ENCODE measurements at places on chromosomes 1 and 21.

DNA sequence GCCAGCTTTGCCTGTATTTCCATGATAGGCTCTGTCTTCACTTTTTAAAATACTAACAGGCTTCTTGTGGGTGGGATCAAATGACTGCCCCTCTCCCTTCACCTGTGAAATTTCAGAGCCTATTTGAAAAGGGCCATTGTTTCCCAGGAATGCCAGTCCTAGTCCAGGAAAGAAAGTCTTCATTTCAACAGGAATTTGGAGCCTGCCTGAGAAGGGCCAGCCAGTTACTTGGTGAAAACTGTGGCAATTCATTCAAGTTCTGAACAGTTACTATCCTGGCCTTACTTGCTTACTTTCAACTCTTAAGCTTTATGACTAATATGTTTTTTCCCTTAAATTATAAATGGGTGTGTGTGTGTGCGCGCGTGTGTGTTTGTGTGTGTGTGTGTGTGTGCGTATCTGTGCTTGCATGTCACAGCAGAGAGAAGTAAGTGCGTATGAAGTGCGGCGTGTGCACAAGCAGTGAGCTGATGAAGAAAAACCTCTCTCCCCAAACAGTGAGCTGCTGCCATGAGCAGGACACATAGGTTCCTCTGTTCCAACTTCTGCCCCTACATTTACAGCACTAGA is 67.5 kb upstream of the RNPC3 start:
- no peak for DNase-seq

DNA sequence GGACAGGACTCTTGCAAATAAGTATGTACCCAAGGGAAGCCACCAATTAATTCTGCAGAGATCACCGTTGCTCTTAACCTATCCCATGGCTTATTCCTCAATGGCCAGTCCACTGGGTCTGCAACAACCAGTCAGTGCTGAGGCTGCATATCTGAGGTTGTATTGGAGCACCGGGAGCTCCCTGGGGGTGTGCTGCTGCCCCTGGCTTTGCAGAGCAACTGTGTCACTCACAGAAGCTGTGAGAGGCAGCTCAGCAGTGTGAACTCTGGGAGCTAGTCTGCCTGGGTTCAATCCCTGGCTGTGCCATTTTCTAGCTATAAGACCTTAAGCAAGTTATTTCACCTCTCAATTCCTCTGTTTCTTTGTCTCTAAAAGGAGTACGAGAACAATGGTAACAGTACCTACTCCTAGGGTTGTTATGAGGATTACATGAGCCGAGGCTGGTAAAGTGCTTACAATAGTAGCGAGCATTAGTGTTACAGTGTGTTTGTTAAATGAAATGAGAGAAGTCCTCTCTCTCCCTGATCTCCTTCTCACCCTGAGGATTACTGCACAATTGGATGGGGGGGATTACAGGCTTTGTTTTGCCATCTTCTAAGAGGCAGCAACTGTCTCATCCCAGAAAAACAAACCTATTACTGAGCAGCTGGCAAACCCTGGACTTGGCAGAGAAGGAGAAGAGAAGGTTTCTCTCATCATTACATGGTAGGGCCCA is 3.6 kb downstream of the RXRG start:
- DNase-seq = no peak

GRCh38 chr21:36776981-36777617 is 78.2 kb downstream of the SIM2 start:
- DNase-seq = no peak

GRCh38 chr1:199272628-199273086 is 633.8 kb downstream of the PTPRC start:
- no peak for DNase-seq

DNA sequence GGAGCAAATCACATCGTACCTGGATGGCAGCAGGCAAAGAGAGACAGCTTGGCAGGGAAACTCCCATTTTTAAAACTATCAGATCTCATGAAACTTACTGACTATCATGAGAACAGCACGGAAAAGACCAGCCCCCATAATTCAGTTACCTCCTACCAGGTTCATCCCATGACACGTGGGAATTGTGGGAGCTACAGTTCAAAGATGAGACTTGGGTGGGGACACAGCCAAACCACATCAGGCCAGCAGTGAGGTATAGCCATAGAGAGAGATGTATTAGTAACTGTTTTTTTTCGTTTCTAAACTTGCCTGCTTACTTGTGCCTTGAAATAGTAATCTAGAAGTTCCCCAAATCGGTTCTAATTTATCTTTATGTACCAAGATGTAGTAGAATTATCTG is 48.9 kb downstream of the AK4 start:
- DNase-seq = no peak

DNA sequence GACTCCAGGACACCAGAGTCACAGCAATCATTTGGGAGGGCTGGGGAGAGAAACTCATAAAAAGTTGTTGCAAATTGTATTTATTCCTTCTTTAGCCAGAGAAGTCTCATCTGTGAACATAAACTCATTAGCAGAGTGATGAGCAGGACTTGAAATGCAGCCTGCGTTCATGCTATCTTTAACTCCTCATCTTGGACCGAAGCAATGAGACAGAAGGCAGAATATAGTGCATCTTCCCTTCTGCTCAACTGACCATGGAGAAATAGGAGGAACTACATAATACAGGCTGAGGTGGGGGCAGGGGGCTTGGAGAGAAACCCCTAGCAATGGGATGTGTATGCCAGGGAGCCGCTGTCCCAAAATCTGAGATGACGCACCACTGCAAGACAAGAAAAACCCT is 121.8 kb upstream of the AJAP1 start:
- DNase-seq = no peak

DNA sequence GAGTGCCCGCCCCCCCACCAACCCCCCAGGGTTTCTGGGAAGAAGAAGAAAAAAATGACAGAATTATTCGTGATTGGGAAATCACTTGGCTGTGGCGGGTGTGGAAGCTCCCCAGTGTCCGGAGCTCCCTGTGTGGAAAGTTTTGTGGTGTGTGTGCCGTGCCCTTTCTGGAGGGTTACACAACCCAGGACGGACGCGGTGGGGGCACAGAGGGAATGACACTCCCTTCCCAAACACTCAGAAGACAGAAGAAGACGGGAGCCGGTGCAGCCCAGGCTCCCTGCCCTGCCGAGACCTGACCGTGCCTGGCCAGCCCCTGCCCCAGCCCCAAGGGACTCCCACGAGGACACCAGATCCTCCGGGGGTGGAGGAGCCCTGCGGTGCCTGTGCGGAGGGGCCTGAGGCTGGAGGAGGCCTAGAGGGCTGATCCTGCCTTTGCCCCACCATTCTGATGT is 33.0 kb upstream of the ADARB1 start:
- DNase-seq = no peak

DNA sequence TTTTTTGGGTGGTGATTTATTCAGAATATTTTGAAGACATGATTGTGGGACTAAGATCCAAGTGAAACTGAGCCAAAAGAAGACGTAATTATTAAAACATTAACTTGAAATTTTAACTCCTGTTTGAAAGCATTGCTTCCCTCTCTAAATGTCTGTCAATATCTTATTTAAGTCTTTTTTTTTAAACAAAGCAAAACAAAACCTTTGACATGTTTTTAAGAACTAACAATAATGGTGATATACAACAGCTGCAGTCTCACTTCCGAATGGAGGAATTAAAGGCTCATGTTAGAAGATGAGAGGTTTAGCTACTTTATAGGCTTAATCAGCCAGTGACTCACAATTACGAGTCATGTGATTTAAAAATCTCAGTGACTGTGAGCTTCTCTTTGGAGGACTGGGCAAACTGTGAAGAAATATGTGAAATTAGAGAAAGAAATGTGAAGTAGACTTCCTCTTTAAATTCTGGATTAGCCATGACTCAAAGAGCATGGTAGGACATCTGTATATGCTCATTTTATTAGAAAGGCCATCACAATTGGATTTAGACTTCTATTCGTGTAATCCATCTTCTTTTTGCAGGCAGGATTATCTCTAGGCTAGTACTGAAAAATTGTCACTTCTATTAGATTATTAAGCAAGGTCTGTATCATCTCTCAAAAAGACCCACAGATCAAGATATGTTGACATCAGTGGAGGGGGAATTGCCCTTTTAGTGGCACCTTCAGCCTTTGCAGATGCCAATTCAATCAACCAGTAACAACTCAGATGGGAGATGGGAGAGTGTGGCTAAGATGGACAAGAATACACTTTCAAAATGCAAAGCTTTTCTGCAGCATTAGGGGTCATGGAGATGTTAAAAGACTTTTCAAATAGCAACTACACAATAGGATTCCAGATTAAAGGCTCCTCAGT is 28.7 kb downstream of the KCNA3 start:
- DNase-seq = no peak

- no peak for DNase-seq
Measured at GRCh38 chr1:113608399-113608798, 150.9 kb downstream of the PHTF1 start.

DNA sequence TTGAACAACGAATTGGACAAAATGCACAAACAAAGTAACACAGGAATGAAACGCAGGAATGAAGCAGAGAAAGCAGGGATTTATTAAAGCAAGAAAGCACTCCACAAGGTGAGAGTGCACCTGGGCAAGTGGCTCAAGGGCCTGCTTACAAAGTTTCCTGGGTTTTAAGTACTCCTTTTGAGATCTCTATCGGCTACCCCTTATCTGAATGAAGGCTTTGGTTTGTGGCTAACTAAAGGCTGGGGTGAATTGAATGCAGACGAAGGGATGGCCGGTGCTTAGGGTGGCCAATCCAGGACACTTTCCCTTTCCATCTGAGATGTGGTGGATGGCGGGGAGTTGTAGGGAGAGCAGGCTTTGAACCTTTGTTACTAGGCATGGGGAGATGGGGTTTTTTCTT is 151.4 kb upstream of the KIAA0040 start:
- no peak for DNase-seq

- DNase-seq = no peak
Measured at GRCh38 chr1:1419813-1420653, 1.0 kb downstream of the ANKRD65 start.

- no peak for DNase-seq
Measured at GRCh38 chr1:201461645-201462441, 7.1 kb downstream of the PHLDA3 start.

GRCh38 chr1:159205225-159205624 is 550 bp downstream of the ACKR1 start:
- DNase-seq = no peak

DNA sequence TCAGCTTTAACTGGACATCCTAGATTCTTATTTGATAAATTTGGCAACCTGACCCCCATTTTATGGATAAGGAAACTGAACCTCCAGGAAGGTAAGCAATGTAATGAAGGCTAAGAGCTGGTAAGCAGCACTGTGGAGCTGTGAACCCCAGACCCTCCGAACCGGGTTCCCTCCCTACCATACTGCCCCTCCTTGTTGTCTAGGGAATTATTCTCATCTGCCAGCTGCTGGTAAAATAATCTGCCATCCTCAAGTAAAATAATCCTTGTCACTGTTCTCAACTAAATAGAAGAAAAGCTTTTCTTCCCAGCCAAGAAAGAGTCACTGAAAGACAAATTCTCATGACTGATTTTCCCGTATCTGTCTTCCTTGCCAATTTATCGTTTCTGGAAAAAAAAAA is 55.8 kb upstream of the PRDX6 start:
- DNase-seq = no peak

DNA sequence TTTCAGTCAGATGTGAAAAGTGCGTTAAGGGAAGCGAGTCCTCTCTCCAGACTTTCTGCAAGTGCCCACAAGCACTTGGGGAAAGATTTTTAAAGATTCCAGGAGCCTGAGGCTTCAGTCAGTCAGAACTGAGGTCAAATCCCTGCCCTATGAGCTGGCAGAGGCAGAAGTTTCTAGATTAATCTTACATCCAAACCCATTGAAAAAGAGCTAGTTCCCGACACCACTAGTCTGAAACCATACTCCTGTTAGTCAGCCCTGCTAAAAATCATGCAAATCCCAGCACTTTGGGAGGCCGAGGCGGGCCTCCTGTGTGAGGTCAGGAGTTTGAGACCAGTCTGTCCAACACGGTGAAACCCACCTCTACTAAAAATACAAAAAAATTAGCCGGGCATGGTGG is 21.0 kb downstream of the RSPH1 start:
- DNase-seq = no peak

GRCh38 chr1:118042501-118042900 is 113.0 kb downstream of the WDR3 start:
- no peak for DNase-seq

- DNase-seq = no peak
Measured at GRCh38 chr1:231691618-231692259, 65.1 kb downstream of the DISC1 start.

GRCh38 chr1:247212012-247212411 is 40.2 kb upstream of the ZNF124 start:
- DNase-seq = no peak

DNA sequence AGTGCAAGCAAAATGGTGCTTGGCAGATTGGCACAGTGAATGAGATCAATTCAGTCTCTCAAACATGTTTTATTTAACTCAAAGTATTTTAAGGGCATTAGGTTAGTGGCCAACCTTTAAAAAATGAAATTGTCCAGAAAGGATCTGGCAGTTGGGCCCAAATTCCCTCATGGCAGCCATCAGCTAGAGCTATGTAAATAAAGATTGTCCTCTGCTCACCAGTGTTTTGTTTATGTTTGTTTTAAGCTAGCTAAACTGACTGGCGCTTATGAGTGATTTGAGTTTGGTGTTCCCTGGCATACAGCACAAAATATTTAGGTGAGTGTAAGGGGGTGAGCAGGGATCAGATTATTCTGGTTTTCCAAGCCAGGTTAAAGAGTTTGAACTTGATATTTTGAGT is 18.1 kb downstream of the HDAC1 start:
- no peak for DNase-seq

DNA sequence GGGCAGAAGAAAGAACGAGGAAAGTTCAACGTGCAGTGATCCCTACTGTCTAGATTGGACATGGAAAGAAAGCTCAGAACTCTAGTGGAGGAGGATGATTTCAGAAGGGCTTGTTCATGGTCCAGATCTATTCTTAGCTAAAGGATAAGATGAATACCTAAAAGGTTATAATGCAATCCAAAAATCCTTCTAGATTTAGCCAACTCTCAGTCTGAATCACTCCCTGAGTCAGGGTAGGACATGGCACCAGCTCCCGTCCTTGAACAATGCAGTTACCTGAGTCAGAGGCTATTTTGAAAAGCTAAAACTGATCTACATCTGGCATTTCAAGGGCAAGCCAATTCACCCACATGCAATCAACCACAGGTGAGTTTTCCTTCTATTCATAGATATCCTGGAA is 38.8 kb upstream of the HIVEP3 start:
- no peak for DNase-seq

DNA sequence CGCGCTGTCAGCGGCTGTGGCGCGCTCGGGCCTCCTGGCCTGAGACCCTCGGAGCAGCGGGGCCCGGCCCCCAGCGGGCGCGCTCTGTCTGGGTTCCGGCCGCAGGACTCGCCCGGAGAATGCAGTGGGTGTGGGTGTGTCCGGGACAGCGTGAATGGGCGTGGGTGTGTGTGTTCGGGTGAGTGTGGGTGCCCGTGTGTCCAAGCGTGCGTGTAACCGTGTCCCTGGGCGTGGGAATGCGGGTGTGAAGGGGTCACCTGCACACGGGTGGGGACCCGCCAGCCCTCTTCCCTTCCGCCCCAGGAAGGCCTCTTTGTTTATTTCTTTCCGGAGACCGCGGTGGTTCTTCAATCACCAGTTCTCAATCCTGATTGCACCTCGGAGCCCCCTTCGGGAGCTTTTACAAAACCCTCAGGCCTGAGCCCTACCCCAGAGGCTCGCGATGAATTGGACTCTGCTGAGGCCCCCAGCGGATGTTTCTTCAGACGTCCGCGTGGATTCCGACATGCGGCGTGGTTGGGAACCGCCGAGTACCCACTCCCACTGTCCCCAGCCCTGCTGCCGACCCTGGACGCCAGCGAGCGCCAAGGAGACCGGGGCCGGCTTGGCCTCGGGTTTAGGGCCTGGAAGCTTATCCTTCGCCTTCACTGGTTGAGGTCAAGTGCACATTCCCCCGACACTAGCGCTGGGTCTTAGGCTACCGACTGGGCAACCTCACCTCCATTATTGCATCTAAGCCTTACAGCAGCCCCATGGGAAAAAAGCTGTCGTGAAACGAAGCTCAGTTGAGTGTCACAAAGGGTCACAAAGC is 19.3 kb downstream of the SERTAD4 start:
- no peak for DNase-seq

Data from stimulated activated CD4-positive, alpha-beta T cell treated with anti-CD3 and anti-CD28 coated beads, Interleukin-1b, Interleukin-23, amount 100 ng/mL, for 4 hours (primary cell).